ENCODE measurements at places on chromosomes 4 and X.

DNA sequence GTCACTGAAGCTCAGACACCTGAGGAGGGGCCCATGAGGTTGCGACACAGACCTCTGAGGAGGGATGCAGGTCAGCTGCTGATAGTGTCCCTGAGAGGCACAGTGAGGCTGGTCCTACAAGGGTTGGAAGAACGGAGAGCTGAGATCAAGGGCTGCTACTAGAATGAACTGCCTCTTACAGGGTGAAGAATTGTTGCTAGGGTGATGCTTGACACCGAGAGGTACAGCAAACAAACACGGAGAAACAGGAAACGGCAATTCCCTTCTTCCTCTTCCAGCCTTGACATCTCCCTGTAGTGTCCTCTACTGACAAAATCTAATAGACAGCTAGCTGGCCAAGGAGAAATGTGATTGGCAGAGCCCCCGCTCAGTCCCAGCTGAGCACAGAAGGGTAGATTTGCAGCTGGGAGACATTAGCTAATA, 11.8 kb upstream of the HPGDS start:
- DNase-seq, result peak; percentile 57

- DNase-seq, result no peak
Measured at GRCh38 chr4:185700630-185701029, 111.4 kb downstream of the SORBS2 start.

DNA sequence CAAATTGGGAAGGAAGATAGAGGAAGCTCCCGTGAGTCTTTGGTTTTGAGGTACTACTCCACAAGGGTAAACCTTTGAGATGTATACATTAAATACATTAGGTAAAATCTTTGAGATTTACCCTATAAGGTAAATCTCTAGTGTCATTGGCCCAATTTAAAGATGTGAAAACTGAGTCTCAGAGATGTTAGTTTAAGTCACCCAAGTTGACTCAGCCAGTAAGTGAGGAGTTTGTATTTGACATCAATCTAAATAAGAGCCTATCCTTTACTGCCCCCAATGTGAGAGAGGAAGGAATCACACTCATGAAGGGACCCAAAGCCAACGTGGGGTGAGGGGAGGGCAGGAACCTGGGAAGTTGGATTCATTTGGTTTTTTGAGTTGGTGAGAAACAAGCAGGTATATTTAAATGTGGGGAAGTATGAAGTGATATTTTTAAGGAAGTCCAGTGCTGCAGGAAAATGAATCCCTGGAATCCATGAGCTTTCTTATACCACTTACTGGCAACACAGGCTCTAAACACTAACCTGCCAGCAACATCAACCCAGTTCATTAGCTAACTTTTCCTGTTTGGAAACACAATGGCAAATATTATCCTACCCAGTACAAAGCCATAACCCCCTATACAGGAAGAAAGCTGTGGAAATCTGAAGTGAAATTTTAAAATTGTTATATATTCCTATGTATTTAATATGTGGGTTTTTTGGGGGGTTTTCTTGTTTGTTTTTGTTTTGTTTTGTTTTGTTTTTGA, 55.3 kb downstream of the PALLD start:
- no peak for DNase-seq

DNA sequence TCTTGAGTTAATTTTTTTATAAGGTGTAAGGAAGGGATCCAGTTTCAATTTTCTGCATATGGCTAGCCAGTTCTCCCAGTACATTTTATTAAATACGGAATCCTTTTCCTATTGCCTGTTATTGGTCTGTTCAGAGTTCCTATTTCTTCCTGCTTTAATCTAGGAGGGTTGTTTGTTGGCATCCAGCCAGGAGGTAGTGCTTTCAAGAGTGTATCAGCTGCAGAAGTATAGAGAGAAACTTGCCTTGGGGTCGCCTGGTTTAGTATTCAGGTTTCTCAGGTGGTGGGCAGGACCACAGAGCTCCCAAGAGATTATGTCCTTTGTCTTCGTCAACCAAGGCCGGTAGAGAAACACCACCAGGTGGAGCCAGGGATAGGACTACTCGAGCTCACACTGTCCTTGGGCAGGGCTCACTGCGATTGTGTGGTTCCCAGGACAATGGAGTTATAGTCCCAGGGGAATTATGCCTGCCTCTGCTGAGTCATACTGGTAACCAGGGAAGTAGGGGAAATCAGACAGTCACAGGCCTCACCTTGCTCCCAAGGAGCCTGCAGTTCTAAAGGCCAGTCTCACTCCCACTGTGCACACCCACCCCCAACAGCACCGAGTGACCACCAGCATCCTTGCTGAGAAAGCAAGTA, 168.1 kb downstream of the VSIG4 start:
- no peak for DNase-seq

- no peak for DNase-seq
Measured at GRCh38 chr4:176226736-176227135, 31.4 kb upstream of the SPATA4 start.

- no peak for DNase-seq
Measured at GRCh38 chr4:71262161-71262560, 76.7 kb upstream of the SLC4A4 start.

DNA sequence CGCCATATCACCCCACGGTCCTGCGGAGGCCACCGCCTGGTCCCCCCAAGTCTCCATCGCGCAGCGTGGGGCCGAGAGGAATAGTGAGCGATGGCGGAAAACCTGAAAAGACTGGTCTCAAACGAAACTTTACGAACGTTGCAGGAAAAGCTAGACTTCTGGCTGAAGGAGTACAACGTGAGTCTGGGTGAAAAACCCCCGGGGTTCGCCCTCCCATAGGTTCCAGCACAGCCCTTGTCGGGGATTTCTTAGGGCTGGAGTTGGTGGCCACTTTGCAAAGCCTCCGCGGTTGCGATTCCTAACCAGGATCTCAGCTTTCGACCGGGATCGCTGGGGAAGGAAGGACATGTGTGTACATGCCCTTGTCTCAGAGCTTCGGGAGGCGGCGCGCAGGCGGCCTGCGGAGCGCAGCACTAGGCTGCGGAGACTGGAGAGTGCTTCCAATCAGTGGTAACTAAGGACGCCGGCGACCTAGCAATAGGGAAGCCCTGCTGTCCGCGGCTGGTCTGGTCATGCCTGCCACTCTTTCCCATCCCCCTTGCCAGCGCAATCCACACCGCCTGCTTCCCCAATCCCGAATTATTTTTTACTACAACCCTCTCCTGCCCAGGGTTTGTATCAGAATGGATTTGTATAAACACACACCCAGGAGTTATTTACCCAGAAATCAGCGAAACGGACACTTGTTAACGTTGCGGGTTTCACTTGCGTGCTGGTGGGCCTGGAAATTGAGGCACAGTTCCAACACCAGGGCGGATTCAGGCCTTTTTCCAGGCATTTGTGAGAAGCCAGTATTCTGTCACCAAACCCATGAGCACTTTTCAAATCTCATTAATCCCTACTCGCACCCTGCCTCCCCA, 741 bp downstream of the SPATA18 start:
- DNase-seq, result peak; percentile 83

Data from Right ventricle myocardium inferior (tissue), 1 donor.